CD4-positive, alpha-beta T cell treated with Interleukin-4 for 1 hour (primary cell): ENCODE measurements at places on chromosomes 5 and 9.

GRCh38 chr5:73352649-73353230 lies 95.8 kb downstream of the FOXD1 start:
- no peak for DNase-seq

- DNase-seq, result no peak
Observed at GRCh38 chr5:98905857-98906688, 22.7 kb downstream of the CHD1 start.

GRCh38 chr9:99825172-99826046 lies 3.7 kb downstream of the NR4A3 start:
- DNase-seq, result no peak

DNA sequence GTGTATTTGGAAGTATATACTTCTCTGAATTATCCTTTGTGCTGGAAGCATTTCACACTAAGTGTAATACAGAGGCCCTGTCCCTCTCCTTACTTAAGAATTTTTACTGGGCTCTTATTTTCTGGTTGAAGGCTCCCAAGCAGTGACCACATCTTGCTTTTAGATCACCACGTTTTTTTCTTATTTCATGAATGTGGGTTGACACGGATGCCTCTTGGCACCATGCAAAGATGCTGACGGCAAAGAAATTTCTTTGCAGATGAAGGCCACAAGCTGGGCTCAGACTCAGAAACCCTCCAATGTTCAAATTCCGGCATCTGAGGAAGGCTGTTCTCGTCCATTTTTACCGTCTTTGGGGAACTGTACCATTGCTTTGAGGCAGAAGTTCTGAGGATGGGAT lies 168.5 kb downstream of the HMHB1 start:
- no peak for DNase-seq

GRCh38 chr5:180580681-180581080 lies 10.6 kb downstream of the SCGB3A1 start:
- no peak for DNase-seq

DNA sequence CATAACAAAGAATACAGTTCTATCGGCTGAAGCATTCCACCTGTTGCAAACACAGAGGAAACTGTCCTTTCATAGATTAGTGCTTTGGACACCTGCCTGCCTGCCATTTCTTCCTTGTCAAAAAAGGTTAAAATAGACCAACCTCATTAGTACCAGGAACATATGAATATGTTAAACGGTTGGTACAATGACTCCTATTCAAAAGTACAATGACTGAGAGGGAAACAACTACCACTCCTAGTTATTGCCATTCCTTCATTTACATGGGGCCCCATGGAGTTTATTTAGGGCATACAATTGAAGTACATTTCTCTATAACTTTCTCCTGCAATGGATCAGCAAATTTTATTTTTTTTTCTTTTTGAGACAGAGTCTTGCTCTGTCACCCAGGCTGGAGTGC lies 77.4 kb upstream of the PIP5K1B start:
- DNase-seq, result no peak

DNA sequence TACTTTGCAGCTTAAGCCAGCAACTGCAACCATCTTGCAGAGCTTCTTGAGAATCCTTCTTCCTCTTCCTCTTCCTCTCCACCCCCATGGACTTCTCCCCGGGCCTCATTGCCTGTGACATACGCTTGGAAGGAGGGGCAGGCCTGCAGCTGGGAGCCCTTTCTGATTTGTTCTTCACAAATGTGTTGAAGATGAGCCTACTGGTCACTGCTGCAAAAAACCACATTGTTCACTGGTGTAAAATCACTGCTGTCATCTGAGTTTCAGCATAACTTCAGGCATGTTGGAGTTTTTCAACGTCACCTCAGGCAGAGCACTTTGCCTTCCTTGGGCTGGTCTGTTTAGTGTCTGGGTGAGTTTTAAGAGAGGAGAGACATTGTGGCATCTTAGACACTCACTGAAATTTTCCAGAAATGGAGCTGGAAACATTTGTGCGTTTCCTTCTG lies 7.9 kb downstream of the TJP2 start:
- DNase-seq, result peak; percentile 50

DNA sequence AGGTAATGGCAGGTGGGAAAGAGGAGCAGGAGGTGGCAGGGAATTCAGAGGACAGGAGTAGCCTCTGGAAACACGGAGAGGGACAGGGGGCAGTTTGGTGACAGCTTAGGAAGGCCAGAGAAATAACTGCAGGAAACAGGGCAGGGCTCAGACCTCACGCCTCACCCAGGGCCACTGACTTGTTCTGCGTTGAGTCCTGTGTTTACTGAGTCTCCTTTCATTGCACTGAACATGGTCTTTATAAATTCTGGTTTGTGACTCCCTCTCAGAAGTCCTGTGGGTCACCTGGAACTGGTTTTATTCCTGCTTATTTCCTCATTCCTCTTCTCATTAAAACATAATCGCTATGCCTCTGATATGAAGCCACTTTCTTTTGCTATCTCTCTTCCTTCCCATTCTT lies 55.2 kb upstream of the ZNF622 start:
- DNase-seq, result no peak
